Frontal cortex (tissue), 4 donors: ENCODE measurements at places on chromosomes 2 and 18. TPM values are rescaled to one million over a fixed set of nuclear protein-coding genes. Genes with fewer than 3 reads are reported as not detected.

GRCh38 chr2:179682756-179683155, 178.7 kb downstream of the ZNF385B start:
- no peak for DNase-seq

- DNase-seq = no peak
Measured at GRCh38 chr2:54968561-54969218, 81.6 kb downstream of the RTN4 start.

- DNase-seq = no peak
Measured at GRCh38 chr2:129712676-129712985, 266.8 kb upstream of the RAB6C start.

The EML4 gene
- 33.8 TPM for total RNA-seq

The GRP gene
- total RNA-seq = 22.8 TPM

The NT5C1B gene
- total RNA-seq = not detected

- DNase-seq = no peak
Measured at GRCh38 chr2:105421053-105421452, 22.2 kb upstream of the FHL2 start.

DNA sequence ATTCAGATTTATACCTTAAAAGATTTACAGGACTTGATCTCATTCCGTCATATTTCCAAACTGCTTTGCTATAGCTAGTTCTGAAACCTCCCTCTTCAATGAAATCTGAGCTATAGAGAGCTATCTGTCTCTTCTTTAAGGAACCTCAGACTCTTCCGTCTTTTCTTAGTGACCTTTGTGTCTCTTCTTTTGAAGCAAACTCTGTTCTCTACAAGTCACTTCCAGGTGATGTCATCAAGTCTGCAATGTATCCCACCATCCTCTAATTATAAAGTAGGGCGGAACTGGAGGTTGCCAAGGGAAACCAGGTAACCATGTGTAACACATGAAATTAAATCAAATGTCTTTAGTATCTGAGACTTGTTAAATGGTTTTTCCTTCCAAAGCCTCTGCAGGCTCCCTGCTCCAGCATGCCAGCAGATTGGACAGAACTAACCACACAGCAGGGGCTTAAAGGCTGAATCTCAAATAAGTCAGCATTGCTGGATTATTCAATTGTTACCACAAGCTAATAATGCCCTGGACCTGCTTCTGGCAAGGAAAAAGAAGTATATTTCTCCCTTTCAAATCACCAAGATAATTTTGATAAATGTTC, 41.2 kb upstream of the PEX13 start:
- no peak for DNase-seq

The ACMSD gene
- not detected for total RNA-seq

GRCh38 chr2:30686000-30686399, 121.2 kb downstream of the CAPN13 start:
- DNase-seq = no peak
